ENCODE measurements at places on chromosomes 16 and 17. TPM values are rescaled to one million over a fixed set of nuclear protein-coding genes. Genes with fewer than 3 reads are reported as not detected.

IRX5 gene
- 2.7 TPM for total RNA-seq

- H3K27ac ChIP-seq: no peak overlapping the region
- H3K4me1 ChIP-seq: no peaks in the 10 kb centered on the region
- DNase-seq: no peak
- peaks cover 24% of the 10 kb centered on the region for H3K27me3 ChIP-seq
- H3K4me3 ChIP-seq: no peak overlapping the region
Measured at GRCh38 chr17:77681861-77682260, 276.6 kb upstream of the TNRC6C start.

DNA sequence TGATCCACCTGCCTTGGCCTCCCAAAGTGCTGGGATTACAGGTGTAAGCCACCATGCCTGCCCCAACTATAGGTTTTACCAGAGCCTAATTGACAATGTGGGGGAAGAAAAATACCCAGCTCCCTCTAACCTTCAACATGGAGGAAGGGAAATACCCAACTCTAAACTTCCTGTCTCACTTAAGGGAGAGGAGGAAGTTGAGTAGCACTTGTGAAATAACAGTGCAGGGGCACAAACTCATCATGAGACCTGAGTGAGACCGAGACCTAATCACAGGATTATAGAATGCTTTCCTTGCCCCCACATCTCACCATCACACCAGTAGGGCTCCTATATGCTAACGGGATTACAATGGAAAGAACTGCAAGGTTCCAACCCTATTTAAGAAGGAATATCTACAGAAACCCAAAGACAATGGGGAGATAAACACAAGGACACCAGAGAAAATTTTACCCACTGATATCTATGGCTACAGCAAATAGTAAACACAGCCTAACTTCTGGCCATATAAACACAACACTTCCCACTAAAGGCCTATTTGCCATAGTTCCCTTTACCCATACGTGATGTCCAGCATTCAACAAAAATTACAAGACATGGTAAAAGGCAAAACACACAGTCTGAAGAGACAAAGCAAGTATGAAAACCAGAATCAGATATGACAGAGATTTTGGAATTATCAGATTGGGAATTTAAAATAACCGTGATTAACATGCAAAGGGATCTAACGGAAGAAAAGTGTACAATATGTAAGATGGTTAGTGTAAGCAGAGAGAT is 26.9 kb downstream of the OR3A1 start:
- H3K4me1 ChIP-seq: no peaks in the 10 kb centered on the region
- no peak overlapping the region for H3K27ac ChIP-seq
- H3K27me3 ChIP-seq: no peaks in the 10 kb centered on the region

PMFBP1 gene
- total RNA-seq: 0.10 TPM

DNA sequence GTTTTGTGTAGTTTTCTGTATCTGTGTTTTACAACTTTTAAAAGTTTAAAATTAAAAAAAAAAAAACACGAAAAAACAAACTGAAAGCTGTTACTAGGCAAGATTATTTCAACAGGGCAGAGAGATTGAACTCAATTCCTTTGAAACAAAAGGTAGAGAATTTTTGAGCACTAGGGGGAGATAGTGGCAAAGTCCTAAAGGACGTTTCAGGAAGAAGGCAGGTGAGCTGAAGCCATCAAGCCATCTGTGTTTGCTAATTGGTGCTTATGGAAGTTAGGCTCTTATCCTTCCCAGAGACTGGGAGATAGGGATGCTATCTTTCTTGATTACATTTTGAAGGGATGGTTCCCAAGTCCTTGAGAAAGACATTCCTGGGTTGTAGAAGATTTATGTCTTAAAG is 70.6 kb upstream of the CLEC3A start:
- H3K36me3 ChIP-seq: no peaks in the 10 kb centered on the region
- H3K27ac ChIP-seq: no peak overlapping the region
- no peaks in the 10 kb centered on the region for H3K4me1 ChIP-seq
- peak; percentile 7 for DNase-seq
- H3K4me3 ChIP-seq: no peak overlapping the region
- peaks cover 4% of the 10 kb centered on the region for H3K27me3 ChIP-seq

GRCh38 chr16:66205287-66206231 is 160.9 kb upstream of the CDH5 start:
- no peaks in the 10 kb centered on the region for H3K27me3 ChIP-seq
- H3K36me3 ChIP-seq: no peaks in the 10 kb centered on the region
- DNase-seq: no peak

DNA sequence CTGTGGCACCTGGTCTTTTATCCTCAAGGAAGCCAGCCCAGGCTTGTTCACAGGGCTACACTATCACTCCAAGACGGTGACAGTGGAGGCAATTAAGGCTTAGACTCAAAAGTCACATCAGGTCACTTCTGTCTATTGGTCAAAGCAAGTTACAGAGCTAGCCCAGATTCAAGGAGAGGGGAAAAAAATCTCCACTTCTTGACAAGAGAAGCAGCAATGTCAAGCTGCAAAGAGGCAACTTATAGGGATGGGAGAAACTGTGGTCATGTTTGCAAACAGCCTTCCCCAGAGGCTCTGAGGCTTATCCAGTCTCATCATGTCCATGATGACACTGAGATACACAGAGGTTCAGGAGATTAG is 31.6 kb downstream of the SERPINF1 start:
- no peaks in the 10 kb centered on the region for H3K27me3 ChIP-seq
- no peaks in the 10 kb centered on the region for H3K36me3 ChIP-seq
- DNase-seq: no peak

DNA sequence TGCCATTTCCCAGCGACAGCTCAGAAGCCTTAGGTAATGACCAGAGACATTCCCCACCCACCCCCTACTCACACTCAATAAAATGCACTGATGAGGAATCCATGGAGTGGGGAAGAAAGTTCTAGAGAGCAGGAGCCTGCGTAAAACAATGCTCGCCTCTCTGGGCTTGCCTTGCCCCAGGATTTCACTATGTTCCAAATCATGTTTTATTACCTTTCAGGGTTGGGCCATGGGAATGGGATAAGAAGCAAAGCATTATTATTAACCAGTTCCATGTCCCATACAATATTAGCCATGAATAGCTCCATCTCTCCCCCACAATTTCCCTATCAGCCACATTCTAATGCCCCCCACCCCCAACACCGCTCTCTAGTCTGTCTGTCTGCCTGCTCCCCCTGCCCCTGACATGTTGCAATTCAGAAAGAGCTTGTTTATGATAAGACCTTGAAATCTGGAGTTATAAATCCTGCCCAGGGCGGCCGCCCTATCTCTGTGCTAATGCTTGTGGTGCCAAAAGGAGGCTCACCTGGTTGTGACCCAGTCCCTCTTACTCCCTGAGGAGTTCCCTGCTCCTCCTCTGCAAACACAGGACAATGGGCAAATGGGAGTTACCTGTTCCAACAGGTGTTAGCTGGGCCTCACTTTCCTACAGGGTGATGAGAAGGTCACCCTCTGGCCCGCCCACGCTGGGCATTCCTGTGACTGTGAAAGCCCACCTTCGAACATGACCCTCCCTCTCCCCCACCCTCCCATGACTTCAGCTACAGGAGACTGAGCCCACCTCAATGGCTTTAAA is 28.0 kb upstream of the DDX52 start:
- H3K4me3 ChIP-seq: no peak overlapping the region
- no peak overlapping the region for H3K27ac ChIP-seq
- DNase-seq: no peak
- H3K27me3 ChIP-seq: no peaks in the 10 kb centered on the region
- H3K36me3 ChIP-seq: no peaks in the 10 kb centered on the region

DNA sequence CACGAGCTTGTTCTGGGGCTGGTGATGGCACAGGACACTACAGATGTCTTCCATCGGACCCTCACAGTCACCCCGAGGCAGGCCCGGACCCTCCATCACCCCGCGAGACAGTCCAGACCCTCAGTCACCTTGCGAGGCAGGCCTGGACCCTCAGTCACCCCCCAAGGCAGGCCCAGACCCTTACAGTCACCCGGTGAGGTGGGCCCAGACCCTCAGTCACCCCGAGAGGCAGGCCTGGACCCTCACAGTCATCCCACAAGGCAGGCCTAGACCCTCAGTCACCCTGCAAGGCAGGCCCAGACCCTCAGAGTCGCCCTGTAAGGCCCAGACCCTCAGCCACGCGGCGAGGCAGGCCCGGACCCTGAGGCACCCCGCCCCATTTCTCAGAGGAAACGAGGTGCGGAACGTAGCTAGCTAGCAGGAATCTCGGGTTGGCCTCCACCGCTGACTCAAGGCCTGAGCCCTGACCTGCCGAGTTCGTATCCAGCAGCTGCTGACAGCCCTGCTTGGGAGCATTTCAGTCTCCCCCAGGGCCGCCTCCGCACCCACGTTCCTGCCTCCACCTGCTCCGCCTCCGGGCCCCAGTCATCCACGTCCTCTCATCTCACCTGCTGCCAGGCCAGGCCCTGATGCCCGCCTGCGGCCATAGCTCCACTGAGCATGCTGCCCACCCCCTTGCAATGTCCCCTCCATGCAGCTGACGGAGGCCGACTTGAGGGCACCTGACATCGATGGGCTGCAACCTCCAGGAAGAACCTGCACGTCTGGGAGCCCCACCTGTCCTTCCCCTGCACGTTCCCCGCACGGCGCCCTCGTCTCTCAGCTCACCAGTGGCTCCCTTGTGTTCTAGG is 28.7 kb downstream of the RPH3AL start:
- H3K36me3 ChIP-seq: no peaks in the 10 kb centered on the region
- no peak for DNase-seq
- H3K4me1 ChIP-seq: no peaks in the 10 kb centered on the region
- no peaks in the 10 kb centered on the region for H3K27me3 ChIP-seq
- no peak overlapping the region for H3K4me3 ChIP-seq

DNA sequence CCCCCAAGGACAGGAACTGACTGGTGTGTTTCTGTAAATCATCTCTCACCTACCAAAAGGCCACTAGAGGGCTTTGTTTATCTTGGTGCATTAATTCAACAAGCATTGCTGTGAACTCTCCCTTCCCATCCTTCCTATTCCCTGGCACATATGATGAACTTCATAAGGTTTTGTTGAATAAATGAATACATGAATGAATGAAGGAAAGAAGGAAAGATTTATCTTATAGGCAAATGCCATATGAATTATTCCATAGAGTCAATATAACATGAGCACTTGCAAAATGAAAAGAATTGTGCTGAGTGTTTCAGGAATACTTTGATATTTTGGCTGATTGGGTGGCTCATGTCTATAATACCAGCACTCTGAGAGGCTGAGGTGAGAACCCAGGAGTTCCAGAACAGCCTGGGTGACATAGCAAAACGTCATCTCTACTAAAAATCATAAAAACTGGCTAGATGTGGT is 4.3 kb downstream of the SPDYE4 start:
- H3K36me3 ChIP-seq: no peaks in the 10 kb centered on the region
- no peak overlapping the region for H3K4me3 ChIP-seq
- DNase-seq: peak; percentile 25
- peaks cover 11% of the 10 kb centered on the region for H3K27me3 ChIP-seq
